ENCODE measurements at places on chromosomes 4 and X.
A peak's percentile ranks its signal among the peaks of the same experiment; 100 is the strongest.

DNA sequence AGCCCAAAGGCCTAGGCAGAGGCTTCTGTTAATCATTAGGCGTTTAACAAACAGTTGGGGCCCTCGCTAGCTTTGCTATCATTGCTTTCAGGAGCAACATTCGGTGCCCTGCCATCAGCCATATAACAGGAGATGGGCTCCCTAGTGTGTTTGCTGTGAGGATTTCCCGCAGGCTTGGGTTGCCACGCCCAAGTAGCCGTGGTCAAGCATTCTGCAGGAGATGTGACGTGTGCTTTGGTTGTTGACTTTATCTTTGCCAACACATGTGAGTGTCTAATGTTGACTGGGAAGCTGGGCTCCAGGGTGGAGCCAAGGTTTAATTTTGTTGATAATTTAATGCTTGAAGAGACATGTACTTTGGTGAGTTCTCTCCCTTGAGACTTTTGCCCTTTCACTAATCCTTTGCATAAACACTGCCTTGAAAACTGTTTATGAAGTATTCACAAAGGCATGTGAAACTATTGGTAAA lies 184.6 kb upstream of the KIT start:
- DNase-seq: no peak

- no peak for DNase-seq
Observed at GRCh38 chr4:70280567-70280966, 38.2 kb downstream of the CSN3 start.

- DNase-seq: no peak
Observed at GRCh38 chr4:86291180-86291579, 68.7 kb downstream of the MAPK10 start.

- DNase-seq: no peak
Observed at GRCh38 chrX:2828344-2828958, at the start of gene GYG2. Gene GYG2, plus strand, starts transcription at chrX:2828930. Its CDS starts 1,259 bp downstream, at chrX:2830189.

- DNase-seq: peak; percentile 43
Observed at GRCh38 chr4:21765810-21766407, 182.7 kb downstream of the KCNIP4 start.

GRCh38 chr4:113849771-113850170 lies 88.2 kb upstream of the CAMK2D start:
- DNase-seq: no peak

DNA sequence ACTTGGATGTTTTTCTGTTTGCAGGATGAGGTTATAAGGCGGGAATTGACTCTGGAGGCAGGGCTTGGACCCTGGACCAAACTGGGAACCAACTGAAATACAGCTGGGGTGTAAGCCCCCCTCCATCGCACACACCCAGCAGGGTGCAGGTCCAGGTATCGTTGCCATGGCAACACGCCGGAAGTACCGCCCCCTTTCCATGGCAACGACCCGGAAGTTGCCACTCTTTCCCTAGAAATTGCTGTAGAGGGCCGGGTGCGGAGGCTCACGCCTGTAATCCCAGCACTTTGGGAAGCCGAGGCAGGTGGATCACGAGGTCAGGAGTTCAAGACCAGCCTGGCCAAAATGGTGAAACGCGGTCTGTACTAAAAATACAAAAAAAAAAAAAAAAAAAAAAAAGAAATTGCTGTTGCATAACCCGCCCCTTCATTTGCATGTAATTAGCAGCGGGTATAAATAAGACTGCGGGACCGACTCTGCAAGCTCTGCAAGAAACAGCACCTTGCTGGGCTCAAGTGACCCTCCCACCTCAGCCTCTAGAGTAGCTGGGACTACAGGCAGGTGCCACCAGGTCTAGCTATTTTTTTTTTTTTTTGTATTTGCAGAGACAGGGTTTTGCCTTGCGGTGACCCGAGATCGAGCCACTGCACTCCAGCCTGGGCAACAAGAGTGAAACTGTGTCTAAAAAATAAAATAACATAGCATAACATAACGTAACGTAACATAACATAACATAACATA lies 139.6 kb downstream of the CRLF2 start:
- peak; percentile 36 for DNase-seq

GRCh38 chrX:39244147-39244546 lies 442.9 kb downstream of the MID1IP1 start:
- DNase-seq: no peak

DNA sequence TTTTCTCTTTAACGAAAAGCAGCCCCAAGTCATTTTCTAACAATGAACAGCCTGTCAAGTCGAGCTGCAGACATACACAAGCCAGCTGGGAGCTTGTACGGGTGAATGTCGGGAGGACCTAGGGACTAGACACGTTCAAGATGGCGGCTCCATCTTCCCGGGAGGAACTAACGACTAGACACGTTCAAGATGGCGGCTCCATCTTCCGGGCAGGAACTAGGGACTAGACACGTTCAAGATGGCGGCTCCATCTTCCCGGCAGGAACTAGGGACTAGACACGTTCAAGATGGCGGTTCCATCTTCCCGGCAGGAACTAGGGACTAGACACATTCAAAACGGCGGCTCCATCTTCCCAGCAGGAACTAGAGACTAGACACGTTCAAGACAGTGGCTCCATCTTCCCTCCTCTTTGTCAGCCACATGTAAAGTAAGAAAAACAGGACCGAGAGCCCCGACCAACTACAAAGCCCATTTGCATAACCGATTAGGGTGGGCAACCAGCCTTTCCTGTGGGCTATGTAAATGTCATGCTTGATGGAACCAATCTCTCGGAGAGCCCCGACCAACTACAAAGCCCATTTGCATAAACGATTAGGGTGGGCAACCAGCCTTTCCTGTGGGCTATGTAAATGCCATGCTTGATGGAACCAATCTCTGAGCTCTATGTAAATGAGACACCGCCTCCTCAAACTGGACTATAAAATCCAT lies 175.5 kb downstream of the DHRSX start:
- DNase-seq: peak; percentile 23

GRCh38 chrX:47817421-47817820 lies 19.3 kb upstream of the ZNF81 start:
- DNase-seq: no peak

DNA sequence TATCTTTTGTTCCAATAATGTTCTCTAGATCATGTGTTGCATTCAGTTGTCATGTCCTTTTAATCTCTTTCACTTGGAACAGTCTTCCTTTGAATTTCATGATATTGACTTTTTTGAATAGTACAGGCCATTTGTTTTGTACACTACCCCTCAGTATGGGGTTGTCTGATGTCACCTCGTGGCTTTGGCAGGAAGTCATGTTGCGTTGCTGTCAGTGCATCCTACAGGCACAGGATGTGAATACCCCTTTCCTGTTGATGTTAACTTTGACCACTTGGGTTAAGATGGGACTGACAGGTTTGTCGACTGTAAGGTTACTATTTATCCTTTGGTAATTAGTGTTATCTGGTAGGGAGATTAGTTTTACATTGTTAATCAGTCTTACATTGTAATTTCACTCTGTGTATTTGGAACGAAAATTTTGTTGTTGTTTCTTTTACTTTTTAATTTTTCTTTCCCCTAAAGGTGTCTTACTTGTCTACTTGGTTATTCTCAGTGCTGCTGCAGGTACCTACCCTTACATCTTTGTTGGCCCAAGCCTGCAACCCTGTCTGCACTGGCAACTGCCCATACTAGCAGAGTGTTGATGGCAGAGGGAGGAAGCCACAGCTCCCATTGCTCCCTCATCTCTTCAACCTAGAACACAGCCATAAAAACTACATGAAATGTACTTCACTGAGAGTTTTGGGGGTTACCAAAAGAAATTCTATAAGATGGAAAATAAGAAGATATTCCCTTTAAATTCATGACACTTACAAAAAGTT lies 14.7 kb upstream of the ATP8A1 start:
- DNase-seq: peak; percentile 58

GRCh38 chr4:82031376-82031927 lies 342.3 kb downstream of the HNRNPD start:
- no peak for DNase-seq

GRCh38 chrX:107117993-107118321 lies 665 bp downstream of the RBM41 start:
- no peak for DNase-seq

All from activated naive CD4-positive, alpha-beta T cell treated with anti-CD3 and anti-CD28 coated beads, Interleukin-2, amount 10 ng/mL, durations not matched to agents 7 days and 5 days (primary cell).